Breast epithelium (tissue), 4 donors: ENCODE measurements at places on chromosomes 11 and 22.

DNA sequence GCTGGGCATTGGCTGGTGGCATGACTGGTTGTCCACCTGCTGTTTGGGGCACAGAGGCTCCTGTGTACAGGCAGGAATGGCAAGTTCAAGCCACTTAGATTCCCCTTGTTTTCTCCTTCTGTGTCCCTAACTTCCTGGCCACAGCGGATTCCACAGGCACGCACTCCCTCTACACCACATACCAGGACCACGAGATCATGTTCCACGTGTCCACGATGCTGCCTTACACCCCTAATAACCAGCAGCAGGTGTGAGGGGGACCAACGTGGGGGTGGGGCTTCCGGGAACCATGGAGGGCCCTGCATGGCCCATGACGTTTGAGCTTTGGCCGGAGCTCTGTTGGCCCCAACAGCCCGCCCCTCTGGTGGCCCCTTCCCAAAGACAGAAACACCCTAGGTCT lies 7.8 kb downstream of the SIPA1 start:
- no peak for DNase-seq

DNA sequence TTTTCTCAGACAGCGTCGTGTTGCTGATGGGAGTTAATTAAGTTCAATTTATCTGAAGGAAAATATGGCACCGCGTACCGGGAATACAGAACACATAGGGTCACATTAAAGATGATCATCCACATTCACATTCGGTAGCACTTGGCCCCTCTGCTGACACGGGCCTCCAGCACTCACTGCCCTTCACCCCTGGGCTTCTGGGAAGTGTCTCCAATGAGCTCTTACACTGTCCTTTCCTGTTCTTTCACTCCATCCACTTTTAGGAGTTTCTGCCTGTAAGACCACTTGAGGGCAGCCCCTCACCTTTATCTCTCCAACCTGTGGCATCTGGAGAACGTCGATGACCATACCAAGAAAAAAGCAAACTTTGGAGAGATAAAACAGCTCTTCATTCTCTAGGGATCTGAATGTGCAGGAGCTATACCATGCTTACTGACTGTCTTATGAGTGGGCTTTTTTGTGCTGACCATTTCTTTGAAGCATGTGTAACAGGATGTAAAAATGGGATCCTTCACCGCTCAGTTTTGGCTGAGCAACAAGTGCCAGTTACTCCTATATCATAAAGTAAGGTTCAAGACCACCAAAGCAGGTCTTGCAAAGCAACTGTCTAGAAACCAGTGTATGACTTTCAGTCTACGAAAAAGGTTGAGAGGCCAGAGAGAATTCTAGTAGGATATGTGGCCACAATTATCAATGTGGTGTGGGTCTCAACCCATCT lies 1.1 kb upstream of the SERGEF start:
- no peak for DNase-seq

- no peak for DNase-seq
Measured at GRCh38 chr11:46721286-46721685, 2.3 kb downstream of the F2 start.

GRCh38 chr11:13448876-13449275 lies 14.1 kb downstream of the BTBD10 start:
- DNase-seq, result no peak

GRCh38 chr22:30869667-30870395 lies 98.7 kb downstream of the MORC2 start:
- DNase-seq, result no peak

- no peak for DNase-seq
Measured at GRCh38 chr11:43919852-43920597, 22.4 kb upstream of the C11orf96 start.

GRCh38 chr11:3158821-3159220 lies 6.3 kb downstream of the OSBPL5 start:
- DNase-seq, result no peak

DNA sequence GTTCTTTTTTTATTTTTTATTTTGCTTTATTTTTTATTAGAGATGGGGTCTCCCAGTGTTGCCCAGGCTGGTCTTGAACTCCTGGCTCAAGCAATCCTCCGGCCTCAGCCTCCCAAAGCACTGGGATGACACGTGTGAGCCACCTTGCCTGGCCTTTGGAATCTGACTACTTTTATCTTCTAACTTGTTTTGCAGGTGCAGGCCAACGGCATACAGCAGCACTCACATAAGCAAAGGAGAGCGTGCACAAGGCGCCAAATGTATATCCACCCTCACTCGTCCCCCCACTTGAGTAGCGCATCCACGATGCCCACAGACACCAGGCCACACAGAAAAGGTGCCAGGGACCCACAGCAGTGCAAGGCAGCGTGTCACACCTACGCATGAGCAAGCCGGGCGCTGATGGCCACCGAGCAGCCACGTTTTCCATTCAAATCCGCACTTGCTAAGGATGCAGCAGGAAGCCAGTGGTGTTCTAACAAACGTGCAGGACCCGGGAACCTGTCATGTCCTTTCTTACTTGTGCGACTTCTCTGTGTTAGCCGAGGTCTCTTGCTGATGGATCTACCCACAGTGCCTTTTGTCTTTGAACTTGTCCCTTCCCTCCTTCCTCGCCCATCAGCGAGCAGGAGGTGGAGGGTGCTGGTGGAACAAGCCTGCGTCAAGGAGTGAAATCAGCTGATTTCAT lies 5.9 kb downstream of the ASCL2 start:
- no peak for DNase-seq

- DNase-seq, result no peak
Measured at GRCh38 chr11:86926975-86927374, 28.2 kb downstream of the FZD4 start.

DNA sequence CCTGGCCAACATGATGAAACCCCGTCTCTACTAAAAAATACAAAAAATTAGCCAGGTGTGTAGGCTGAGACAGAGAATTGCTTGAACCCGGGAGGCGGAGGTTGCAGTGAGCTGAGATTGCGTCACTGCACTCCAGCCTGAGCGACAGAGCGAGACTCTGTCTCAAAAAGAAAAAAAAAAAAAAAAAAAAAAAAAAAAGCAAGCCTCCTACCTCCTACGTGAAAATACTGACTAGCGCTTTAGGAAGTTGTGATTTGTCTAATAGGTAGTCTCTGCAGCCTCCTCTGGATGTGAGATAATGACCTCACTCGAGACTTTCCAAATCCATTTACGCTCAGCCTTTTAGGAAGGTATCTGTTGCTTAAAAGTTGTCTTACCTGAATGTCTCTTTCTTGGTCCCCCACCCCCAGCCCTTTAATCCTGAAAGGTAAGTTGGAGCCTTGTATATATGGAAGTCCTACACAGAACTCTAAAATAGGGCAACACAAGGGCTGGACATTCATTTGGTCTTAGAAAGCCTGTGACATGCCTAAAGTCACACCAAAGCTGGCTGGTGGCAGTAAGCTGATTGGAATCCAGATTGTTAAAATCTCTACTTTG lies 5.5 kb downstream of the SEPTIN3 start:
- DNase-seq, result no peak

- no peak for DNase-seq
Measured at GRCh38 chr11:68621826-68622225, 62.5 kb upstream of the GAL start.

GRCh38 chr11:43756575-43756974 lies 76.0 kb downstream of the HSD17B12 start:
- DNase-seq, result no peak

GRCh38 chr11:28863422-28863821 lies 755.2 kb downstream of the METTL15 start:
- no peak for DNase-seq

GRCh38 chr11:17933708-17934107 lies 79.1 kb downstream of the SERGEF start:
- no peak for DNase-seq

DNA sequence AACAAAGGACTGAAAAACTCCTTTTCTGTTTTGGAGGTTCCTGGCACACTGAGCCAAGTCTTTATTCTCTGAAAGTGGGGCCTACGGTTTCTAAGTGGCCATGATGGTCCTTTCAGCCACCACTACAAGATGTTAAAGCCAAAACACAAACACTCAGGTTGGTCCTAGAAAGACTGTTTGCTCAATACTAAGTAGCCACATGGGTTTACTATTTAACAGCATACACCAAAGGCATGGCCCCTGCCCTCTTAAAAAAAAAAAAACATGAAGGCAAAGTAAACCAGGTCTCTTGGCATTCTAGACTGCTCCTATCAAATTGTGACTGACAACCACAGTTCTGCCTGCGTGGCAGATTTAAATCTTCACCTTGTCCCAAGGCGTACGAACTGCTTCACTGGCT lies 123.6 kb upstream of the BID start:
- DNase-seq, result no peak

GRCh38 chr11:15730263-15730994 lies 615.7 kb downstream of the INSC start:
- DNase-seq, result no peak

- DNase-seq, result peak; percentile 7
Measured at GRCh38 chr22:46060292-46061123, 83.5 kb upstream of the WNT7B start.

DNA sequence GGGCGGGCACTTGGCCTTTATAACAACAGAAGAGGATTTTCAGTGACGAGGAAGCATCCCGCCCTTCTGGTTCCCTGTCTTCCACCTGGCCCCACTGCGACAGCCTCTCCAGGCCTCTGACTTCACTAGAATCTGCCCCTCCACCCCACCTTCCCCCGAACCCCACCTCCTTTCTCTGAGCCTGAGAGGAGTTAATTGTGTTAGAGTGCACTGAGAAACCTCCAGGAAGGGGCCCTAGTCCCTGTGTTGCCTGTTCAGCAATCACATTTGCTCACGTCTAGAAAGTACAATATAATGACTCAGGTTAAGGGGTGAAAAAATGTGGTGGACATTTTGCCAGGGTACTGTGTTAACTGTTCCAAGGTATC lies 38.8 kb downstream of the PTPRJ start:
- DNase-seq, result no peak

GRCh38 chr22:19062139-19062942 lies 59.9 kb downstream of the DGCR2 start:
- DNase-seq, result no peak

DNA sequence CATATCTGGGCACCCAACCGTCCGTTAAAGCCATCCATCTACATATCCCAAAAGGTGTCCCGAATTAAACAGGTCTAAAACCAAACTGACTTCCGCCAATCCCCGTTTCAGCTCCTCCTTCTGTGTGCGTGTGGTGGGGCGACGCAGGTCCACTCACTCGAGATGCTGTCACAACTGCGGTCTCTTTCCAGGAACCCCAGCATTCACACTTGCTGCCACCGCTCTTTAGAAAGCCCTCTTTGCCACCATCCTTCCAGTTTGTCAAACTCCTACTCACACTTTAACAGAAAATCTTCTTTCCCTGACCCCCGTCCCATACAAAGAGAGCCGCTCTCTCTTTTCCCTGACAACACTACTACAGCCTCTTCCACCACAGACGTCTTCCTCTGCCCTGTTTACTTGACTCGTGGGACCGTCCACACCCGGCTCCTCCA lies 467 bp downstream of the ESS2 start:
- DNase-seq, result no peak

- no peak for DNase-seq
Measured at GRCh38 chr22:29116397-29117123, 43.7 kb downstream of the KREMEN1 start.

- no peak for DNase-seq
Measured at GRCh38 chr22:42948294-42948693, 66.7 kb downstream of the PACSIN2 start.

GRCh38 chr11:80650966-80651365 lies 1210.1 kb upstream of the TENM4 start:
- DNase-seq, result no peak

GRCh38 chr11:116396331-116396730 lies 376.5 kb downstream of the BUD13 start:
- no peak for DNase-seq

DNA sequence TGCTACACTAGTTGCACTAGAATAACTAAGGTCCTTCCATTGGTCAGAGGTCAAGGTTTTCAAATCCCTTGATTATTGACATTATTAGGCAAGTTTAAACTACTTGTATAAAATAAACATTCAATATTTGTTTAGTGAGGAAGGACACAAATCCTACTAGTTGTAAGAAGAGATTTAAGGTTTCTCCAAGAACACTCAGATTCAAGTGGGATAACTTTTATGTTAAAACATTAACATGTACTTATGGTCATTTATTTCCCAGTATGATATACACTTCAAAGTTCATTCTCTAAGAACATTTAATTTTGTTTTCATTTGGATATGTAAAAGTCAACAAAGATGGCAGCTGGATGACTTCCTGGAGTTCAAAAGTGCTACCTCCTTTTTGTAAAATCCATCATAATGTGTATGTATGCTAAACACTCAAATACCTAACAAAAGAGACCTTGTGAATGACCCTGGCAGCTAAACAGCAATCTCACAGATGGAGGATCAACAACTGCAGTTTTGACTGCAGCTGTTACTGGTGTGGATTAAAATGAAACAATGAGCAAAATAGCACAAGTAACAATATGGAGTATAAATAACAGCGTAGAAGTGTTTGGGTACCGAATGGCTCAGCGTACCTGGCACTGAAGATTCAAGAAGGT lies 1.5 kb downstream of the CCDC90B start:
- no peak for DNase-seq

- DNase-seq, result no peak
Measured at GRCh38 chr11:102749101-102749722, 24.5 kb upstream of the MMP8 start.

GRCh38 chr22:21660904-21661303 lies 4.9 kb upstream of the PPIL2 start:
- DNase-seq, result no peak

- peak; percentile 33 for DNase-seq
Measured at GRCh38 chr11:34147581-34147980, 42.2 kb downstream of the NAT10 start.

DNA sequence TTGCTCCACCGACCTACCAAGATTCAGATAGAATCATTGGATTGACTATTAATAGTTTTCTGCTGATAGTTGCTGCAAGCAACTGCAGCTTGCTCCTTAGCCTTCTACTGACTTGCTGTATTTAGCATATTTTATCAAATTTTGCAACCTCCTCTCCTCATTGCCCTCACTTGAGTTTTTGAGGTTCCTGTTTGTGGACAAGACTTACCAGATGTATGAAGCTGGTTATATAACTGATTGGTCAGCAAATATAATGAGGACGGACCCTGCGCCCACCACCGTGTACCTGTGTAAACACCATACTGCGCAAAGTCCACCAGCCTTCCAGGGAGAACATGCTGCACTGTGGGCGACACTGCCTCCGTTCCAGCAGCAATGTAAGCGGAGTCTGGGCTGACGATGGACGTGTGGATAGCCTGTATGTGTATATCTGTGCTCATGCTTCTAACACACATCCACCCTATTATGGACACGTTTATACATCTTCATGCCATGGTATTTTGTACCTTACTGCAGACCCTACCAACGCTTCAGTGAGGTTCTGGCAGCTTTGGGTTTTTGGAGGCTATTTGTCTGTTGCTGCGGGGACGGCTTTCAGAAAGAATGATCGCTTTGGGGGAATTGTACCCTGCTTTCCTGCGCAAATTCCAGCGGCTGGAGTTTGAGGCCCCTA lies 1.5 kb upstream of the USP18 start:
- no peak for DNase-seq

- DNase-seq, result peak; percentile 48
Measured at GRCh38 chr11:61657566-61658290, 22.5 kb upstream of the DAGLA start.

DNA sequence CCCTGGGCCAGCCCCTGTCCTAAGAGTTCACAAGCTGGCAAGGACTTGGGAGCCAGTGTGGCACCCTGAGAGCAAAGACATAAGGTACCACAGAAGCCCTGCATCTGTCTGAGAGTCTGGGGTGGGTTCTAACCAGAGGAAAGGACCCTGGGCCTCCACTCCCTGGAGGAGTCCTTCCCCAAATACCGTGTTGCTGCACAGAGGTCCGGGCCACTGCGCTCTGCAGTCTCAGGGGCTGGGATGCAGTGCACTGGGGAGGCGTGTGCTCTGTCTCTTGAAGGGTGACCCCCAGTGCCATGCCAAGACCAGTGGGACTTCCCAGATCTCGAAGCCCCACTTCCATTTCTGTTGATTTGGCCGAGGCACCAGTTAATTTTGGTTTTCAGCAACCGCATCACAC lies 4.3 kb upstream of the SH3BP1 start:
- no peak for DNase-seq
